ENCODE measurements at places on chromosomes 5 and 9.
A peak's percentile ranks its signal among the peaks of the same experiment; 100 is the strongest.

GRCh38 chr5:143567583-143568504 is 164.4 kb upstream of the NR3C1 start:
- DNase-seq = no peak

GRCh38 chr9:37650873-37651768 is at the start of gene FRMPD1:
FRMPD1 (plus strand) TSS chr9:37650954; CDS start chr9:37692642, 41,688 bp downstream.
- peak; percentile 70 for DNase-seq

DNA sequence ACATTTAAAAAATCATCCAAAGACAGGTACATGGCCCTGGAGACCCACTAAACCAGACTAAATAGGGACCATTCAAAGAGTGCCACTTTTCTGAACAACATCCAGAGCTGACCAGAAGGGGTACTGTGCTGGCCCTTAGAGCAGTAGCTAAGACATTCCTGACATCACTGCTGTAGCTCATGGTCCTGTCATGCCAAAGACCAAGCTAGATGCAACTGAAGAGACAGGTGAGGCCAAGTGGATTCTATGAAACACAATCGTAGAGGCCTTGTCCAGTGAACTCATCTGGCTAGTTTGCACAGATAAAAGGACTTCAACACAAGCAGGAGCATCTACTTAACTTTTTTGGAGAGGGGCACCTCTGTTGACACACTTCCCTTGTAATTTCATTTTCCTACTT is 43.3 kb downstream of the G3BP1 start:
- no peak for DNase-seq

DNA sequence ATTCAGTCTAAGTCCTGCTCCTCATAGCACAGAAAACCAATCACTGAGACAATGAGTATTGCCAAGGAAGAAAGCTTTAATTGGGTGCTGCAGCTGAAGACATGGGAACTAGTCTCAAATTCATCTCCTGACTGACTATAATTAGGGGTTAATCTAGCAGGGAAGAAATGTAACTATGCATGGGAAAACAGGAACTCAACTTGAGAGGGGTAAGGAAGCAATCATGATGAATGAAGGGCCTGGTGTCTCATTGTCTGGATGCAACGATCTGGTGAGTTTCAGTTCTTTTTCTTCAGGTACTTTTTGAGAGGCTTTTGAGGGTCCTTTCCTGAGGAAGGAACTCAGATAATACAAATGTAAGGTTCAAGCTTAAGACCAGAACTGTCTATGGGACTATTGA is 24.0 kb upstream of the OCLN start:
- no peak for DNase-seq

- peak; percentile 14 for DNase-seq
Observed at GRCh38 chr5:134917070-134917815, 12.3 kb downstream of the PCBD2 start.

All from erythroblast (primary cell).